HFF-Myc (cell line): ENCODE measurements at places on chromosomes 3 and 15.

DNA sequence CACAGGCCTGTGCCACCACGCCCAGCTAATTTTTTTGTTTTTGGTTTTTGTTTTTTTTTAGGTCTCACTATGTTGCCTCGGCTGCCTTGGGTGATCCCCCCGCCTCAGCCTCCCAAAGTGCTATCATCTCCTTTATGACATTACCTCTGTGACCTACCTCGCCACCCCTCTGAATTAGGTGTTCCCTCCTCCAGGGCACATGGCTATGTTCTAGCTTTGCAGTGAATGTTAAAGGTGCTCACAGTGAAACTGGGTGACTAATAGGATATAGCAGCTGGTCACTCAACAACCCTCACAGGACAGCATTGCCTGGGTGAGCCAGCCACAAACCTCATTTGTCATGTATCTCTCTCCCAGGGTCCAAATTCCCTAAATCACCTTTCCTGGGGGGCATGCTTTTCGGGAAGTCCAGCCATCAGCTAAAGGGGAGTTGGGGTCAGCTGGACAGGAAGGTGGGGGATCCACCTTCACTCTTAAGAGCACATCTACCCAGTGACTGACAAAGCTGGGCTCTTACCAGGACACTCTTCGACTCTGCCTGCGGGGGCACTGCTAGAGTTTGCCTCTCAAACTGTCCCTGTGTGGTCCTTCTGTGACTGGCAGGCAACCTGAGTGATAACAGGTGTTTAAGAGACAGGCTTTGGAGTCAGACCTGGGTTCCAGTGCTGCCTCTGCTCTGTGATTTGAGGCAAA lies 1.6 kb upstream of the TTLL3 start:
- DNase-seq, result peak; percentile 21

DNA sequence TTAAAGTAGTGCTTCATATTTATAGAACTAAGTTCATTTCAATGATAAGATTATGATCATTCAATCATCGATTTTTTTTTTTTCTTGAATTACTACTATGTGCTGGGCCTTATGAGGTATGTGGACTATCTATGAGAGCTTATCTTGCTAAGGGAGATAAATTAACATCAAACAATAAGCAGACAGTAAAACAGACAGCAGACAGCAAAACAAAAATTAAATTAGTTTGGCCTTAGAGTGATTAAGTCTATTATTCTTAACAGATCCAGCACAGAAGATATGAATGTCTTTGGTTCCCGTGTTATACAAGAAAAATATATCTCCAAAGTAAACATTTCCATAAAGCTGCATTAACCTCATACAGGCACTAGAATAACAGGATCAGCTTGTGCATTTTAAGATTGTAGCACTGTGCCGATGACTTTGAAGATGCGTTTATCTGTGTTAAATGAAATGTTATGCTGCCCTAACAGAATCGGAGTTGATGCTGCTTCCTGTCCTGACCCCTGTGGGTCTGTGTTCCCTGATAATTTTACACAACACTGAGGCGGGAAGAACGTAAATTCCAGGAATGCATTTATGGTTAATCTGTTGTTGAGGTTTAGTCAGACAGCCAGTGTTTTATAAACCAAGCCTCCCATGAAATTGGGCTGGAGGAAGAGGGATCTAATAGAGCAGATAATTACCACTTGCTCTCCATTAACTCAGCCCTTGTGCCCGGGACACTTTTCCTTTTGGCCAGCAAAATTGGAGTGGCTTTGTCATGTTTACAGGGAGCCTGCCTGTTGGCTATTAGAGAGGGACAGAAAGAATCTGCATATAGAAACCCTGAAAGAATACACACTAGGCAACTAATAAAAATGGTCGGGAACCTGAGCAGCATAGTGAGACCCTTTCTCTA lies 80.8 kb downstream of the GHSR start:
- no peak for DNase-seq

- no peak for DNase-seq
Observed at GRCh38 chr15:40696228-40696627, 1.3 kb downstream of the RAD51 start.

DNA sequence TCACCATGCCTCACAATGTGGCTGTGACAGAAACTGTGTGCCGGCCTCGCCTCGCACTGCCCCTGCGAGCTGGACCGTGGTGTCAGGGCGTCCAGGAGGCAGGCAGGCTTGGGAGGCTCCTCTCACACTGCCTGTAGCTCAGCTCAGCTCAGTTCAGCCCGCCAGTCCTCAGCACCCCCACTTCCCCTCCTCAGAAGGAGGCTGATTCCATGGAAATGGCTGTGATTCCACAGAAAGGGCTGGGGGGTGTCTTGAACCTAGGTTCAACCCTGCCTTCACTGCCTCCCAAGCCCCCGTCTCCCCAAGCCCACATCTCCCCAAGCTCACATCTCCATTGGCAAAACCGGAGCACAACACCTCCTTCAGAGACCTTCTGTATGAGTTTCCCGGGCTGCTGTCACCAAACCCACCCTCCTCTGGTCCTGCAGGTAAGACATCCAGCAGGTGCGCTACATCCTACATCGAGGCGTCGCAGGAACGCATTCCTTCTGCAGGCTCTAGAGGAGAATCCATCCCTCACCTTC lies 94.0 kb downstream of the OCA2 start:
- DNase-seq, result no peak

- DNase-seq, result no peak
Observed at GRCh38 chr3:127049393-127049792, 66.5 kb downstream of the PLXNA1 start.

DNA sequence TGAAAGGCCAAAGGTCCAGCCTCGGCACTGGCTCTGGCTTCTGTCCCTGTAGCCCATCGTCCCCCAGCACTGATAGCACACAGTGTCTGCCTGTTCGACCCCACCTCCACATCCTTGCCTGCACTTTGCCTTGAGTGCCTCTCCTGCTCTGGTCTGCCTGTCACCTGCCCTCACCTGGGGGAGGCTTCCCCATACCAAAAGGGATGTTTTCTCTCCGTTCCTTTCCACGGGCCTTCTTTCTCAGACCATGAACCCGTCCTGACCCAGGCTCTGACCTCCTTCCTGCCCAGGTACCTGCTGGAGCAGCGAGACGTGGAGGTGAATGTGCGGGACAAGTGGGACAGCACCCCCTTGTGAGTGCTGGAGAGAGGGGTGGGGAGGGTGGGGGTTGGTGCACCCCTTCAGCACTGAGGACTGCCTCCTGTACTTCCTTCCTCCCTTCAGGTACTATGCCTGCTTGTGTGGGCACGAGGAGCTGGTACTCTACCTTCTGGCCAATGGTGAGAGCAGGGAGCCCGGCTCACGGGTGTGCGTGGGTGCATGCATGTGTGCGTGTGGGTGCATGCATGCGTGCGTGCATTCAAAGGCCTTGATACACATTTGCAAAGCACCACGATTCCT lies 1.5 kb downstream of the ABTB1 start:
- DNase-seq, result no peak

- peak; percentile 95 for DNase-seq
Observed at GRCh38 chr15:44726568-44727484, 9.5 kb upstream of the TRIM69 start.

DNA sequence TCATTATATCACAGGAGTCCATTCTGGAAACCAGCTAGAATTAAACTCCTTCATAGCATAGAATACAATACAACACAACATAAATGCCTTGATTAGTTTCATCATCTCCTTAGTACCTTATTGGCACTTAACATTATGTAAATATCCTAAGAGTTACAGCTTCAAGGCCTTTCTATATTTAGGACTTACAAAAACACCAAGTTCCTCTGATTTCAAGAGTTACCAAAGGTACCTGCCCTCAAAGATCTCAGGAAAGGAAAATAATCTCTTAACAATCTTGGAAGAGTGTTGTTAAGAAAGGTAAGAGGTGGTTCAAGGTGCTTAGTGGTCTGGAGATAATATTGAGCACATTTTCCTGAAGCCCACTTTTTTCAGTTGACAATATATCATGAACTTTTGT lies 477.7 kb downstream of the IGSF11 start:
- DNase-seq, result no peak

GRCh38 chr15:79629687-79630086 lies 197.6 kb downstream of the MINAR1 start:
- DNase-seq, result peak; percentile 43

DNA sequence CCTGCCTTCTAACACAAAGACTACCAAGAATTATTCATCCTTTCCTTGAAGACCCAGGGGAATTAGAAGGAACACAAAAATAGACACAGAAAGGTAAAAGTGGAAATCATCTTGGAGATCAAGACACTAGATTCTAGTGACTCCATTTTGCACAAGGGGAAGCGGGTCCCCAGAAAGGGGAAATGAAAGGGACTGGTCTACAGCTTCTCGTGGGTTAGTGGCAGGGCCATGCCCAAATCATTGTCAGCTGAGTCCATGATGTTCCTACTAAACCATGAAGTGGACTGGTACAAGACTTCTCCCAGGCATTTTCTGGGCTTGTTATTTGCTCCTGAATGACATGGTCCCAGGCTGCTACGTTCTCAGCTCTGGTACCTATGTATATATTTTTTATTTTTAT lies 230.7 kb upstream of the TPRG1 start:
- DNase-seq, result no peak

GRCh38 chr3:5250467-5251195 lies 63.1 kb downstream of the EDEM1 start:
- no peak for DNase-seq
